A549 treated with Hydrocortisone at 1 μM for 4 hours (cell line): ENCODE measurements at places on chromosomes 5 and 9. TPM values are rescaled to one million over a fixed set of nuclear protein-coding genes. Genes with fewer than 3 reads are reported as not detected.

Gene LRRTM2
- not detected in 5 replicates for total RNA-seq

Gene ARID3C
- total RNA-seq = 0.21 to 0.25 TPM (median 0.22 TPM) in 5 replicates

Gene DOLPP1
- total RNA-seq = 18.1 to 20.7 TPM (median 19.7 TPM) in 5 replicates

Gene TARS1
- total RNA-seq = 124 to 167 TPM (median 128 TPM) in 5 replicates

Gene TAF11L5
- total RNA-seq = not detected in 5 replicates

Gene BTNL9
- 0.74 to 1.1 TPM (median 0.77 TPM) in 5 replicates for total RNA-seq

Gene PCSK5
- total RNA-seq = 1.3 to 2.2 TPM (median 1.5 TPM) in 5 replicates

Gene BNC2
- total RNA-seq = 4.9 to 7.1 TPM (median 5.8 TPM) in 5 replicates

Gene SLC45A2
- total RNA-seq = not detected in 5 replicates

Gene GABRA6
- total RNA-seq = not detected in 5 replicates

Gene HRCT1
- total RNA-seq = 0.20 to 0.47 TPM (median 0.30 TPM) in 5 replicates

Gene SETD9
- total RNA-seq = 4.8 to 6.5 TPM (median 5.5 TPM) in 5 replicates

Gene OLFM1
- 7.8 to 10.3 TPM (median 10.1 TPM) in 5 replicates for total RNA-seq

Gene GDNF
- total RNA-seq = 0.02 to 0.07 TPM (median 0.04 TPM) in 4 of 5 replicates, not detected in the other

Gene ADAMTSL2
- total RNA-seq = not detected in 5 replicates

Gene ASPN
- not detected in 5 replicates for total RNA-seq

Gene HIGD2A
- 232 to 276 TPM (median 253 TPM) in 5 replicates for total RNA-seq

Gene NANS
- total RNA-seq = 59.5 to 74.0 TPM (median 70.9 TPM) in 5 replicates
